GM04504 (cell line): ENCODE measurements at places on chromosomes 3 and 15.

- DNase-seq, result no peak
Measured at GRCh38 chr15:60757831-60758570, 279.1 kb upstream of the ICE2 start.

GRCh38 chr3:89565098-89565497 is 457.7 kb downstream of the EPHA3 start:
- no peak for DNase-seq

- no peak for DNase-seq
Measured at GRCh38 chr3:195047536-195047935, 223.4 kb downstream of the XXYLT1 start.

DNA sequence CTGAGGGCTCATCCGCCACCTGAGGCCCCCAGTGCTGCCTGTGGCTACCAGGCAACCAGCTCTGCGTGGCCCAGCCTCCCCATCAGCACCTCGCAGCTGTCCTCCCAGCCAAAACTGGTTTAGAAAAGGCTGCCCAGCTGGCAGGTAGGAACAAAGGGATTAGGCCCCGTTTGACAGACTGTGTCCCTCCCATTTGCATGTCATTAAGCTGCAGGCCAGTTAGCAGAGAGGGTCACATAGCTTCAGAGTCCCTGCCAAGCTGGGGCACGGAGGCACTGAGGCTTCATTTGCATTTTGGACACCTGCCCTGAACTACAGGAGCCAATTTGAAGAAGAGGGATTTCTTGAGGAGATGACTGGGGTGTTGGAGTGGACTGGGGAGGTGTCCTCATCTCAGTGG is 177.9 kb downstream of the TLE3 start:
- no peak for DNase-seq

GRCh38 chr3:70180664-70181063 is 131.8 kb downstream of the MDFIC2 start:
- DNase-seq, result no peak

DNA sequence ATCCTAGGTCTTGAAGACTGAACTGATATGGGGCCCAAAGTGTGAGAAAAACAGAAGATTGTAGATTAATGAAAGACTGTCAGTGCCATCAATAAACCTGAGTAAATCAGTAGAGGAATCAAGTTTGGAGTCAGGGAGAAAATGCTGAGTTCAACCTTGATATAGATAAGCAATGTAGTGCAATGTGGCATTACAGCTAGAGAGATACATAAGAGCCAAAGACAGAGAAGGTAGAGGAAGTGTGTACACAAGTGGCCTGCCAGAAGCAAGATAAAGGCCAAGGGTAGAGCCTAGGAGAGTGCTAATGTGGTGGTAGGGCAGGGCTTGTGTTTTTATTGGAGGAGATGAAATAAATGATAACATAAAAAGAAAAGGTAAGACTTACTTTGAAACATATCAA is 26.0 kb upstream of the EID1 start:
- DNase-seq, result no peak

GRCh38 chr3:124496061-124496460 is 234.2 kb upstream of the UMPS start:
- no peak for DNase-seq

- DNase-seq, result no peak
Measured at GRCh38 chr3:25513642-25514266, 85.7 kb downstream of the RARB start.

DNA sequence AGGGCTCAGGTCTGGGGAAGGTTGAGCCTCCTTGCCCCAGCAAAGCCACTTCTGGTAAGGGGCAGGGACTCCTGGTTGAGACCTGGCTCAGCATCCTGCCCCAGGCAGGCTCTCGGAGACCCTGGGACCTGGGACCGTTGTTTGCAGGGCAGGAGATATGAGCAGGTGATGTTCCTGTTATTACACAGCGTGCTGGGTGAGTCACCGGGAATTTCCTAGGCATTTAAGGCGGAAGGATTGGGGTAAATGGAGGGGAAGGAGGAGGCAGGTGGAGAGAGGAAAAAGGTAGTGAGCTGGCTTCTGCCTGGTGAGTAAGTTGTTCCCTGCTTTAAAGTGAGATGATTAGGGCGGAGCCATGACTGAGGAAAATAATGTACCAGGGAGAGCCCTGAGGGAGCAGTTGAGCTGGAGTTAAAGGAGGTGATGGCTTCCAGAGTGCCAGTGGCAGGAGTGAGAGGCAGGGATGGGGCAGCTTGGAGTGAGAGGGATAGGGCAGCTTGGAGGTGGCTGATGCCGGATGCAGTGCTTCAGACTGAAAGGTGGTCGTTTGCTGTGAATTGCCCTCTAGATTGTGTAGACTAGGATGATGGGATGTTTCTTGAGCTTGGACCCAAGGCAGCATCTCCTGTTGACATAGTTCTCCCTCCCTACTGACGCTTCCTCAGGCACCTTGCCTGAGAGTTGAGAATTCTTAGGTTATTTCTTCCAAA is 79.4 kb downstream of the AAGAB start:
- no peak for DNase-seq

DNA sequence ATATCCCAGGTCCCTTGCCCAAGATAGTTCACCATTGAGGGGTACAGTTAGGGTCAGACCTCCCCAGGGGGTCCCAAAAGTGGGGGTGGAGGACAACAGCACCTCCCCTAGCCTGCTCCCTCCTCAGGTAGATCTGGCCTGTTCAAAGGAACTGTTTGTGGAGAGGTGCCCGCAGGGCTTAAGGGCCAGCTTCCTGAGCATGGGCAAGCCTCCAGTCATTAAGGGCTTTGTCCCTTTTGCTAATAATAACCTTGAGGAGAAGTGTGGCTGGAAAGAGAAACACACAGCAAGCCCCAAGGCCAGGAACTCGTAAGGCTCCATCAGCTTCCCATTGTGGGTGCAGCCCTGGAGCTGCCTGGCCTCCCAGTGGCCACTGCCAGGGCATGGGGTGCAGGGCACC is 47.4 kb downstream of the ISG20 start:
- DNase-seq, result no peak

- DNase-seq, result no peak
Measured at GRCh38 chr15:85793641-85794597, 806 bp downstream of the KLHL25 start.

DNA sequence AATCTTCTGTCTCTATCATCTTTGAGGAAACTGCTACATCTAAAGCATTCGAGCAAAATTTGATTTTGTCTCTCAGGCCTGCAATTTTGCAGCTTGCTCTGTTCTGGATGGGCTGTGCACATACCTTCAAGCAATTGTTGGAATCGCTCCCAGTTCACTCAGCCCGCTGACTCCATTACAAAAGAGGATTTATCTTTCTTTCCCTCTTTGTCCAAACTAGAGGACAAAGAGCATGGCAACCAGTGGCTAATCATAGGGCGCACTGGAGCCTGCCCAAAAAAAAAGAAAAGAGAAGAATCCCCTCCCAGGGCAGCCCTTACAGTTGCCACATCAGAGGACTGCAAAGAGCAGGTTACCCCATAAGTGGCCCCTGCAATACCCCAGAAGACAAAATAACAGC is 49.0 kb upstream of the DUT start:
- no peak for DNase-seq

GRCh38 chr3:73805435-73805834 is 180.7 kb upstream of the PDZRN3 start:
- DNase-seq, result no peak

GRCh38 chr15:57251308-57251707 is 125.0 kb upstream of the CGNL1 start:
- no peak for DNase-seq

- DNase-seq, result peak; percentile 26
Measured at GRCh38 chr3:51637941-51638471, 33.0 kb upstream of the TEX264 start.

DNA sequence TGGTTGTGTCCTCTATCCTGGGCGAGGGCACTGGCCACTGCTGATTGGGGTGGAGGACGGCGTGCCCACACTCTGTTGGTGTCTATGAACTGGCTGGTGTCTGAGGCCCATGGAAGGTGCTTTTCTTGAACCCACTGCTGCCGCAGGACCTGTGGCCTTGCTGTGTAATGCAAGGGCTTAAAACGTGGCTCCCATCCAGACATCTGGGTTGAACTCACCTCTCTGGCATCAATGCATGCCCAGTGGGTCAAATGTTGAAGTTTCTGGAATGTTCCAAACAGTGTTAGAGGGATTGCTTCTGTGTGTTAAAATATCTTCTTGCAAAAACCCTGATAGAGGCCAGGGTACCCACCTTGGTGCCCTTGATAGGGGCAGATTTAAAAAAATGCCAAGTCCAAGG is 42.6 kb downstream of the FAM3D start:
- no peak for DNase-seq

GRCh38 chr3:38029400-38030125 is at the start of gene PLCD1:
Gene PLCD1, minus strand, starts transcription at chr3:38029642. Its CDS starts 103 bp downstream, at chr3:38029539.
- no peak for DNase-seq

DNA sequence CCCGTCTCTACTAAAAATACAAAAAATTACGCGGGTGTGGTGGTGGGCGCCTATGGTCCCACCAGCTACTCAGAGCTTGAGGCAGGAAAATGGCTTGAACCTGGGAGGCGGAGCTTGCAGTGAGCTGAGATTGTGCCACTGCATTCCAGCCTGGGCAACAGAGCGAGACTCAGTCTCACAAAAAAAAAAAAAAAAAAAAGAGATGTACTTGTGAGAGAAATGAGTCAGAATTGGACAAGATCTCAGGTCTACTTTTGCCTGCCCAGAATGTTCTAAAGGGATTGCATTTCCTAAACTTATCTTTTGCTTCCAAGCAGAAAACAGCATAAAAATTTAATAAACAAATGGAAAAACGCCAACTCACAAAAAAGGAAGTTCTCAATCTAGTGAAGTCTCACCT is 167.5 kb downstream of the NR2F2 start:
- DNase-seq, result no peak

- DNase-seq, result peak; percentile 76
Measured at GRCh38 chr15:49675041-49675440, 54.2 kb downstream of the DTWD1 start.

DNA sequence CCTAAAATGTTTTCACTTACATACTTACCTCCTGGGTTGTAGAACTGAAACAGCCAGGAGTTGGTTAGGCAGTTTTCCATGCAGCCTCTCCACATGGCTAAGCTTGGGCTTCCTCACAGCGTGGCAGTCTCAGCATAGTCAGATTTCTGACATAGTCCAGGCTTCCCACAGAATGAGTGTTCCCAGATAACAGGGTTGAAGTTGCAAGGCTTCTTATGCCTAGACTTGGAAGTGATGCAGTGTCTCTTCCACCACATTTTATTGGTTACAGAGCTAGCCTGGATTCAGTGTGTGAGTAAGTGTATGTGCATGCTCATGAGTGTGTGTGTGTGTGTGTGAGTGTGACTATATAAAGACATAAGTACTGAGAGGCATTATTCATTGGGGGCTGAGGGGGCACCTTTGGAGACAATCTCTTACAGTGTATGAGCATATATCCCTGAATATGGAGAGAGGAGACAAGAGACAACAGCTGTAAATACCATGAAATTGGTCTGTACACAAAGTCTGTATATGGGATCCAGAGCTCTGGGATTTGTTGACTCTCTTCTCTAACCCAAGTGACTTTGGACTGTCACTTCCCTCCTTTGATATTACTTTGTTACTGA is 78.1 kb downstream of the ZNF621 start:
- DNase-seq, result no peak

DNA sequence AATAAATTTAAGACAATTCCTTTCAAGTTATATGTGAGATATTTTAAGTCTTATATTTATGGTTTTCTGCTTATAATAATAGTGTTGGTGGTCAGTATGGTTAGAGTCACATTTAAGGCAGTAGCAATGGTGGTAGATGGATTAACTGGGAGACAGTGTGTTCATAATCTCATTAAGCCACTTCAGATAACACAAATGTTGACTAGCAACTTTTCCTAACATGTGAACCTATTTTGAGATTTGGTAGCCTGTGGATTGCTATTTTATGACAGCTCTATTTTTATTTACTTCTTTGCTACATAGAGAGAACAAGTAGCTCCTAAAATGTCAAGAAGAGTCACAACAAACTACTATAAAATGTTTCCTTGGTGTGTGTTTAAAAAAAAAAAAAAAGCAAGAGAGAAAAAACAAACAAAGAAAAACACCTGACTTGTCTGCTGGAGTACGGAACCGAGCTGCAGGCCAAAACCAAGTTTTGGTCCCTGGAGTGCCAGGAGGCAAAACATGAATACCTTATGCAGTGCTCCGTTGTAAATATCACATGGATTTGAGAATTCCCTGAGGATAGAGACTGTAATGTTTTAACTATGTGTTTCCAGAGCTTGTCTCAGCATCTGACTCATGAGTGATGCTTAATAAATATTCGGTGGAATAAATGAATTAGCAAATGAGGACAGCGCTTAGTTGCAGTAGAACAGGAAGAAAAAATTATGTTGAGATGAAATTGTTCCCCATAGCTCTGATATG is 457.1 kb upstream of the ROBO2 start:
- no peak for DNase-seq

DNA sequence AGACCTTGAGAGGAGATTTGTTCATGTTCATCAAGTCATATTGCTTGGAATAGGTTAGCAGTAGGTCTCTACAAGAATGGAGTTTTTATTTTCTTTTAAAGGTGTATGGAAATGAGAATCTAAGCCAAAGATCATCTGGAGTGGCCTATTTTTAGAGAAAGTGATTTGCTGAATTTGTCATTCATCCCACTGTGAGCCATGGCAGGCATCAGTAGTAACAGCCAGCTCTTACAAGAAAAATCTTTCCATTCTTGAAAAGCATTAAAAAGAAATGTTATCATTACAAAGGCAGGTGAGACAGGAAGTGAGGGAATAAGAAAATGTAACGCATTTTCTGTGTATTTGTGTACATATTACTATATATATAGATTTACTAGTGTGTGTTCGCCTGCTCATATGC is 29.6 kb downstream of the STAC start:
- DNase-seq, result no peak

GRCh38 chr15:68578980-68579935 is at the start of gene CORO2B:
Gene CORO2B, plus strand, starts transcription at chr15:68578993. Its CDS starts 270 bp downstream, at chr15:68579263.
- no peak for DNase-seq

DNA sequence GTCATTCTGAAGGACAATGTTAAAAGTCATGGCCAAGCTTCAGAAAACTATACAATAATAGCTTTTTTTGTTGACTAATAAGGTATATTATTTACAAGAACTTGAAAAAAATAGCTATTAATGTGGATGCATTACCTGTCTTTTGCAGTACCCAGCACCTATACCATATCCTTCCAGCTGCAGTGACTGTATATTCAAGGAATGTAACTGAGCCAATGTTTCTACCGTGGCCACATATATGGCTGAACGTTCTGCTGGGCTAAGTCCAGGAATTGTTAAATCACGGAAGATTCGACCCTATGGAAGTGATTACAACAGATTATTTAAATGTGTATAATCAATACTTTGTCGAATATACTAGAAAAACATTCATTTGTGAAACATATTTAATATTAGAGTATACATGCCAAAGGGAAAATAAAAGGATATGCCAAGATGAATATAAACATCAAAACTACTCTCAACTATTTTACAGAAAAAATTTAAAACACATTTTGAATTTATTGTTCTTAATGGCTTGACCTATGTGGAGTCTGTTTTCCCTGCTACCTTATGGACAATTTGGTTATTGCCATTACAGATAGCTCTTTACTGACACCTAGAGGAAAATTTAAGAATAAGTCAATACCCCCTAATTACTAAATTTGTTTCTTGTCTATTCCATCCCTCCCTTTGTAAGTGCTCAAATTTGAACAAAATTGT is 17.6 kb downstream of the ACAD11 start:
- peak; percentile 38 for DNase-seq
